ENCODE measurements at places on chromosomes 16 and 17.

DNA sequence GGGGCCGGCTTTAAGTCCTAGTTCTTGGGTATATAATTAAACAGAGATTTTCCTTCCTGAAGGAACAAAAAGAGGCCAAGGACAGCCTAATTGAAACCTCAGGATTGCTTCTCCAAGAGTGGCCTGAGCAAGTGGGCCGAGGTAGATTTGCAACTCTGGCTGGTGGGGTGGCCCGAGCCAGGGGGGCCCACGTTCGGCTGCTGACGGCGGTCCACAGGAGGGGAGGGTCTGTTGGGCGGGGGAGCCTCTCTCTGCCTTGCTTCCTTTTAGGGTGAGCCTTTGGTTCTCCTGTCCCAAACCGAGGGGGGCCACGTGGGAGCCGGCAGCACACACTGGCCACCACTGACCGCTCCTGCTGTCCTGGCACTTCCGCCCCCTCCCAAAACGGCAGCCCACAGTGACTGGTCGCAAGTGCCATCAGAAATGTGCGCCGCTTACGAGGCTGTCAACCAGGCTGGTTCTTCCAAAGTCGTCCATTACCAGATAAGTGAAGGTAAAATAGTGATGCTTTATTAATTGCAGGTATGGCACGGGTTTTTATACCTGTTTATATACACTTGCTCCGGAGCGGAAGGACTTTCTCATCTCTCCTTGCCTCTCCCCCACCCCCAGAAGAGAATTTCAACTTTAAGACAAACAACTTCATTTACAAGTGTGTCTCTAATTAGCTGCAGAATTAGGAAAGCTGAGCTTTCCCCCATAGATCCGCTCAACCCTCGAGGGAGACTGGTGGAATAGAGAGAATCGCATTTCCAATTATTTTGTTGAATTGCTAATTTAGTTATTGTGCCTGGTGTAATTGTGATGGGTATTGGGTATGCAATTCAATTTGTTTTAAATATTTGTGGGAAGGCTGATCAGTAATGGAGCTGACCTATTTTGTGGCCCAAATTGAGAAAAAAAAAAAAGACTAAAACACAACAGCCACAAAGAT lies 117.8 kb downstream of the AATF start:
- no peak for DNase-seq

DNA sequence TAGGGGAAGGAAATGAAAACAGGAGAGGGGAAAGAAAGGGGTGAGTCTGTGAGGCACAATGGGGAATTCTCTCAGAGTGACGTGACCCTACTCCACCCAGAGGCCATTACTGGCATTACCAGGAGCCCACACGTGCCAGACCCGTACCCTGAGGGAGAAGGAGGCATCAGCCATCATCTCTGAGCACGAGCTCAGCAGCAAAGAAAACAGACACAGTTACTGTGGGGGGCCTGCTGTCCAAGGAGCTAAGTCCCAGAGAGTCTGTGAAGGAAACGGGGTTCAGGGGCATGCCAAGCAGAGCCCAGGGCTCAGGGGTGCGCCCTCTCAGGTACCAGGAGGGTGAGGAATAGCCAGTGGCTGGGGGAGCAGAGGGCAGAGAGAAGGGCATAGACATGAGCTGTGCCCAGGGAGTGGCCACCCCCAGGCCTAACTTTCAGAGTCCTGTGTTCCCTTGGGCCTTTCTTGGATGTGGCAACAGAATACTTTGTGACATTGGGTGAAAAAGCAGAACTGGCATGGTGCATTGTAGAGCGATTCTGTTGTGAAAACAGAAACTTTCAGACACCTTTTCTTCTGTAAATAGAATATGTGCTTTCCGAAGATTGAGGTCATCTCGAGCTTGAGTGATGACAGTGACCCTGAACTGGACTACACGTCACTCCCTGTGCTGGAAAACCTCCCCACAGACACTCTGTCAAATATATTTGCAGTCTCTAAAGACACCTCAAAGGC lies 11.3 kb downstream of the TAF1C start:
- DNase-seq = peak; percentile 40

DNA sequence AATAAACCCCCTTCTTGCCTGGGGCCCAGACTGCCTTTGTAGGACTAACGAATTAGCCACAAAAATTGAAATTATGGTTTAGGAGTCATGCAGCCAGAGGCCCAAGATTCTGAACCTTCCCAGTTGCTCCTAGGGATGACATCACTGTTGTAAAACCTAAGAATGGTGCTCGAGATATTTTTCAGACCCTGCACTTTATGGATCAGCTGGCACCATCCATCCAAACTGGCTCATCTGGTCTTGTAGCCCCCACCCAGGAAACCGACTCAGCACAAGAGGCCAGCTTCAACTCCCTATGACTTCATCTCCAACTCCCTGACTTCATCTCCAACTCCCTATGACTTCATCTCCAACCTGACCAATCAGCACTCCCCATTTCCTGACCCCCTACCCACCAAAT lies 10.9 kb upstream of the EVPL start:
- DNase-seq = no peak

GRCh38 chr16:83356266-83356665 lies 451.5 kb upstream of the HSBP1 start:
- DNase-seq = peak; percentile 76

GRCh38 chr16:26196310-26196709 lies 504.6 kb downstream of the HS3ST4 start:
- no peak for DNase-seq

DNA sequence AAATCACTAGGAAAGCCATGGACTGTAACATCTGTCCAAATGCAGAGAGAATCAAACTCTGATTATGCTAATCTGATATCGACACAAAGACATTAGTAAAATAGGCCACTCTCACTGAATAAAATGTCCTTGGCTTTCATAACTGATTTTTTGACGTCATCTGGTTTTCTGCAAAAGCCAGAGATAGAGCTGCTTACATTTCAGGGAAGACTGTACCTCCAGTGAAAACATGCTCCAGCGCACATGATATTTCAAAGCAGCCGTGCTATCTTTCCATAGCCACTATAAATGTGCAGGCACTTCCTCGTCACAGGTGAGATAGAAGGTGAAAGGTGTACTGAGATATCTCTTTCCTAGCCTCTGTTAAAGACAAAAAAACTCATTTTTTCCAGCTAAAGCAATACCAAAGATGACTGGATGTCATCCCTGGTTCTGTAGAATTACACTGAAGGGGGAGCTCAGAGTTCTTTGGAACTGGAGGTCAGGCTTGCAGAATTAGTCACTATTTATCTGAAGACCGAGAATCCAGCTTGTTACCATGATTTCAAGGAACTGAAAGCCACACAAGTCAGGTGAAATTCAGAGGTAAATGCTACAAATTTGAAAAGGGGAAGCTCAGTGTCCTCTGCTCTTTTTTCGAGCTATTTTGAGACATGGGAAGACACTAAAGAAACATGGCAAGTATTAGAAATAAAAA lies 249.5 kb downstream of the CA10 start:
- DNase-seq = no peak

- DNase-seq = no peak
These were observed 95.7 kb upstream of the DNAH17 start for GRCh38 chr17:78672871-78673371.

DNA sequence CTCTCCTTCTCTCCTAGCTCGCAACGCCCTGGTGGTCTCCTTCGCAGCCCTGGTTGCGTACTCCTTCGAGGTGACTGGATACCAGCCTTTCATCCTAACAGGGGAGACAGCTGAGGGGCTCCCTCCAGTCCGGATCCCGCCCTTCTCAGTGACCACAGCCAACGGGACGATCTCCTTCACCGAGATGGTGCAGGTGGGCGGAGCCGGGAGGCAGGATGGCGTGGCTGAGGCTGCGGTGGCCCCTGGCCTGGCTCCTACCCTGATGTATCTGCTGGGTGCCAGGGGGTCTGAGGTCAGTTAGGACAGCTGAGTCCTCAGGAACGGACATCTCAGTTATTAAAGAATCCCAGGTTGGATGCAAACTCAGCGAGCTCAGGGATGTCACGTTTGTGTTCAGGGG lies 16.7 kb downstream of the SLC26A11 start:
- DNase-seq = no peak

DNA sequence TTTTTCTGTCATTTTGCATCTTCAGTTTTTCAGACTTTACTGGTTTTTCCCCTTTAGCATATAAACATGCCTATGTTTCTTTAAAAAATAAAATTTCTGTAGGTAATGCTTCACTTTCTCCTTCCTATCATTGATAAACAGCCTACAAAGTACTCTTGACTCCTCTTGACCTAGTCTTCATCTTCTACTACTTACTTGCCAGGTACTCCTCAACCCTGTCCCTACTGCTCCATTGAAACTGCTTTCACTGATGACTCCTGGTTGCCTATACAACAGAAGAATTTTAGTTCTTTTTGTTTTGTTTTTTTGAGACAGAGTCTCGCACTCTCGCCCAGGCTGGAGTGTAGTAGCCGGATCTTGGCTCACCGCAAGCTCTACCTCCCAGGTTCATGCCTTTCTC lies 7.0 kb downstream of the DDX42 start:
- DNase-seq = no peak

DNA sequence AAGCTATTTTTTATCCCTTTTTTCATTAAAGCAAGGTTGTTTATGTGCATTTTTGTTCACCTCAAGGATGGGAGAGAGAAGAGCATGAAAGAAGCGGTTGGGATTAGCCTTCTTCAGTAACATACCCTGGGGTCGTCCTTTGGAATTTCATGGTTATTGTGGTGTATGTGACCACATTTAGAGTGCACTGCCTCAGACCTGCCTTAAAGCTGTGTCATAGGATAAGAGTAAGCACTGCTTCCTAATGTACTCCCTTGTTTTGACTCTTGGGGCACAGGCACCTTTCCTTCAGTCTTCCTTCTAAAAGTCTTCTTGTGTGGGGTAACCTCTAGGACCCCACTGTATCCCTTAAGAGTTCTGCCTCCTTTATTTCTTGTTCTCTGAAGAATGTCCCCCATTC lies 28.9 kb downstream of the TNRC6A start:
- DNase-seq = peak; percentile 40

GRCh38 chr17:65684631-65685030 lies 123.2 kb upstream of the AXIN2 start:
- DNase-seq = peak; percentile 66

DNA sequence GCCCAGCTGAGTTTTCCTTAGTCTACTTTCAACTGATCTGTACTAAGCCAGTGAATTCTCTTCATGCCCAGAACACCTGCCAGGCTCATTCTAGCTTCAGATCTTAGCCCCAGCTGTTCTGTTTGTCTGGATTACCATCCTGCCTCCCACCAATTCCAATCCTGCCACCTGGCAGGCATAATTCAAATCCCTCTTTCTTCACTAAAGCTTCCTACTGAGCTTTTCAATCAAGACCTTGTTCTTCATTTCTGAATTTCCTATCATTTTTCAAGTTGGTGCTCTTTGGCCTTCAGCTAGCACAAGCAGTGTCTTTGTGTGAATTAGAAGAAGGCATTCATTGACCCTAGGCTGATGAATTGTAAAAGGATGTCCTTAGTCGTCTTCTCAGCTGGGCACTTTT lies 357.6 kb downstream of the UTP18 start:
- no peak for DNase-seq

GRCh38 chr17:49551221-49552069 lies 24.2 kb upstream of the NXPH3 start:
- no peak for DNase-seq

- DNase-seq = no peak
These were observed 14.2 kb downstream of the ETV4 start for GRCh38 chr17:43531955-43532354.

DNA sequence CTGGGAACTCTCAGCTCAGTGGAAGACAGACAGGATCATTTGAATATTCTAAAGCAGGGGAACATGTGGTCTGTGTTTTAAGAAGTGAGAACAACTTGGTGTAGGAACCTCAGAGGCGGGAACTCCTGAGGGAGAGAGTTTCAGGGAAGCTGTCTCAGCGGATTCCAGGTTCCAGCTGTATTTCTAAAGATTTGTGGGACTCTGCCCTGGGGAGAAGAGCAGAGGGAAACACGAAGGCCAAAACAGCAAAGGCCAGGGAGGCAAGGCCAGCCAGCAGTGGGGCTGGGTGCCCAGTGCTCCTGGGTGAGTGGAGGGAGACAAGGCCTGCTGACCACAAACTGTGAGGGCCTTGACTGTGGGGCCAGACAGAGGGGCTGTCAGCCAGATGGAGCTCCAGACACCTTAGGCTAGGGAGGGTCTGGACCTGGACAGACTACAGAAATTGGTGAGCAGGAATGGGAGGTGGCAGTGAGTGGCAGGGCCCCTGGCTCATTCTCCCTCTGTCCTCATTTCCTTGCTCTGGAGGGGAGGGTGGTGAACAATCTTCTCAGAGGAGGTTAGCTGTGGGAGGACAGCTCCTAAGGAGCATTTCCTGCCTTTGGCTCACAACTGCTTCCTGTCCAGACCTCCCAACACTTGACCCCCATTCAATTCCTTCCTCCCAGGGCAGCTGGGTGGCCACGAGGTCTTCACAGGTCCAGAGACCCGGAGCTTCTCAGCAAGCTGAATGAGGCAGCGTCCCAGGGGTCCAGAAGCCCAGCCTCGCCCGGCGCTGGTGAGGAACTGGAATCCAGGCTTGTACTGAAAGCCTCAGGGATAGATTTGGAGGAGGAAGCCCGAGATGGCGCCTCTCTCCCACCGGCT lies 21.0 kb upstream of the FZD2 start:
- DNase-seq = no peak

GRCh38 chr17:43553573-43553972 lies 7.4 kb upstream of the ETV4 start:
- DNase-seq = no peak

DNA sequence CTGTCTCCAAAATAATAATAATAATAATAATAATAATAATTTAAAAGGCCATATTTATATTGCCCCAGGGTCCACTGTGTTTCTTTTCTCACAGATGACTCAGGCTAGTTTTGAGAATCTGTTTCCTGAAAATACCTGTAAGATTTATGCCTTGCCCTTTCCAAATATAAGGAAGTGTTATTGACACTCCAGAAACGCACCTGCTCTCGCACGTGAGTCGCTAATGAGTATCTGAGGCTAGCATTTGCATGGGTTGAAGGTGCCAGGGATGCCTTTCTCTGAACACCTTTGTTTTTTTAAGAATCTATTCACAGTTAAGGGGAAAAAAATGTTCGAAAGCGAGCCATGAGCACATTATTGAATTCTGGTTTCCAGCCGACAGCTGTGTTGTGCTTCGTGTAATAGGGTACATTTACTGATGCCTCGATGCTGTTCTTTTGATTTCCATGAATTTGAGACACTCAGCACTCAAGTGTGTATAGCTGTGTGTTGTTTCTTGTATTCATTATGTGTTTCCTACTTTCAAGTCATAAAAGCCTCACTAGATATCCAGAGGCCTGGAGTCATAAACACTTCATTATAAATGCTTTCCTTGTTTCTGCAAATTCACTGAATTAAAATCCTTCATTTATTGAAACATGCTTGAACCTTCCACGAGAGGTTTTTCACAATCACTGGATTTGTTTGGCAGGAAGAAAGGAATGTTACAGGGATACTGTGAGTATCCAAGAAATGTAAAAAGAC lies 45.0 kb upstream of the NOL11 start:
- DNase-seq = peak; percentile 16

GRCh38 chr17:74491626-74492025 lies 25.2 kb downstream of the CD300A start:
- DNase-seq = no peak
